ENCODE measurements at places on chromosomes 1 and 21. TPM values are rescaled to one million over a fixed set of nuclear protein-coding genes. Genes with fewer than 3 reads are reported as not detected.

Gene CLIC6
- polyA plus RNA-seq, result 2.0 TPM

Gene WLS
- 75.5 TPM for polyA plus RNA-seq

Gene KISS1
- polyA plus RNA-seq, result 3.7 TPM

DNA sequence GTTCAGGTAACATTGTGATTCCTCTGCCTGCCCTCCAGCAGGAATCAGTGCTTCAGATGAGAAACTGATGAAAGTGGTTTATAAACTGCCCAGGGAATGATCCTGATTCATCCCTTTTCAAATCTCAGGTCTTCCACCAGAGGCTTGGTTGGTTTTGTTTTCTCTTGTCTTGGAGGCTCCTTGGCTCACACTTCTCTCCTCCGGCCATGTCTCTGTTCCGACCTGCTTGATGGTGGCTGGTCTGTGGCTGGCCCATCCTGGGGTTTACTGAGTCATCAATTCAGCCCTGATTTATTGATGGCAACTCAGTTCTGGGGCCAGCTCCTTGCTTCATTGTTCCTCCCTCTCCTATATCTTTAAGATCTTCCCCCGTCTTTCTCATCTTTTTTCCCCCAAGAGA is 56.6 kb upstream of the SLC2A1 start:
- no peaks in the 10 kb centered on the region for H3K27me3 ChIP-seq
- no peak overlapping the region for H3K4me3 ChIP-seq
- no peaks in the 10 kb centered on the region for H3K36me3 ChIP-seq
- H3K27ac ChIP-seq, result no peak overlapping the region
- DNase-seq, result no peak
- H3K4me1 ChIP-seq, result no peaks in the 10 kb centered on the region

DNA sequence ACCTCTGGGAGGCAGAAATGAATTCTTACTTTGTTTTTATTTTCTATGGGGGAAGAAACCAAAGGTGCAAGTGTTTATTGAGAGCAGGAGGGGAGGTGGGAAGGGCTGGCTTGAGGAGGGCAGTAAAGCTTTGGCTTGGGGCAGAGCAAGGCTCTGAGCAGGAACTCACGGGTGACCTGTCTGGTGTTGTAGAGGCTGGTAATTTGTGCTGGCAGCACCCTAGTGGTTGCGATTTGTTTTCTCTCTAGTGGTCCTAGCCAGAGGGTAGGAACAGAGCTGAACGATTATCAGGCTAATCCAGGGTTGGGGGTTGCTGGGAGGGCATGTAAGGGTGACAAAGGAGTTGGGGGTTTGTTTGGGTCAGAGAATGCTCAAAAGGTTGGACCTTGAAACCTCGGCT is 16.6 kb downstream of the TMCC2 start:
- H3K4me3 ChIP-seq, result no peak overlapping the region
- DNase-seq, result no peak
- peaks cover 25% of the 10 kb centered on the region for H3K4me1 ChIP-seq
- H3K27ac ChIP-seq, result no peak overlapping the region
- H3K36me3 ChIP-seq, result no peaks in the 10 kb centered on the region

Gene C4BPA
- polyA plus RNA-seq, result 1.0 TPM

- no peaks in the 10 kb centered on the region for H3K36me3 ChIP-seq
- H3K4me1 ChIP-seq, result no peaks in the 10 kb centered on the region
- no peak overlapping the region for H3K27ac ChIP-seq
- no peak overlapping the region for H3K4me3 ChIP-seq
- no peaks in the 10 kb centered on the region for H3K27me3 ChIP-seq
- no peak for DNase-seq
These were observed 48.6 kb downstream of the ACOT7 start for GRCh38 chr1:6345009-6345408.
